ENCODE measurements at places on chromosomes 3 and 15. TPM values are rescaled to one million over a fixed set of nuclear protein-coding genes. Genes with fewer than 3 reads are reported as not detected.

XYLB gene
- 1.4 TPM for total RNA-seq

BFSP2 gene
- not detected for total RNA-seq

MASP1 gene
- total RNA-seq: 0.77 TPM

KIF7 gene
- 0.64 TPM for total RNA-seq

GREM1 gene
- 0.13 TPM for total RNA-seq

ARPIN gene
- 10.7 TPM for total RNA-seq

NME9 gene
- total RNA-seq: not detected

FBXW12 gene
- not detected for total RNA-seq

ATOSA gene
- total RNA-seq: 43.4 TPM

THRB gene
- total RNA-seq: 0.13 TPM

NUSAP1 gene
- 30.8 TPM for total RNA-seq

RTP4 gene
- 5.2 TPM for total RNA-seq

PROS1 gene
- 9.0 TPM for total RNA-seq

PAQR5 gene
- not detected for total RNA-seq

ARPP21 gene
- total RNA-seq: not detected

NBEAL2 gene
- total RNA-seq: 13.5 TPM

HOMER2 gene
- total RNA-seq: under 0.01 TPM

LRTM1 gene
- not detected for total RNA-seq

ALPK3 gene
- 19.5 TPM for total RNA-seq

MORC1 gene
- total RNA-seq: not detected

GRK7 gene
- not detected for total RNA-seq

KBTBD12 gene
- not detected for total RNA-seq

SATB1 gene
- total RNA-seq: 3.3 TPM

ACSBG1 gene
- not detected for total RNA-seq

ARGFX gene
- total RNA-seq: not detected

CCR1 gene
- not detected for total RNA-seq

KCNMB3 gene
- 2.1 TPM for total RNA-seq

STRIT1 gene
- total RNA-seq: not detected

ATP8B4 gene
- total RNA-seq: 2.0 TPM

RLBP1 gene
- total RNA-seq: not detected

CLRN1 gene
- total RNA-seq: not detected

All from dermis microvascular lymphatic vessel endothelial cell (primary cell).